Smooth muscle cell of the umbilical artery (primary cell): ENCODE measurements at places on chromosomes 7 and 10. TPM values are rescaled to one million over a fixed set of nuclear protein-coding genes. Genes with fewer than 3 reads are reported as not detected.

Gene COL28A1
- total RNA-seq: 0.32 TPM in 1 of 2 replicates, not detected in the other

Gene GIMAP6
- total RNA-seq: 0.05 and 0.30 TPM in 2 replicates

Gene CYP2C8
- total RNA-seq: not detected in 2 replicates

Gene POLL
- total RNA-seq: 10.1 and 10.7 TPM in 2 replicates

Gene PTN
- total RNA-seq: 4.4 and 7.7 TPM in 2 replicates

Gene PCLO
- 0.59 and 3.0 TPM in 2 replicates for total RNA-seq

Gene ENKUR
- total RNA-seq: 0.18 TPM in 1 of 2 replicates, not detected in the other

Gene STK17A
- total RNA-seq: 40.7 and 71.3 TPM in 2 replicates

Gene SLC29A3
- total RNA-seq: 0.89 and 1.2 TPM in 2 replicates

Gene TEX36
- total RNA-seq: not detected in 2 replicates

Gene SH2D4B
- under 0.01 TPM in 1 of 2 replicates, not detected in the other for total RNA-seq

Gene TCAF2
- 1.8 and 2.4 TPM in 2 replicates for total RNA-seq

Gene MARVELD1
- 33.9 and 49.9 TPM in 2 replicates for total RNA-seq

Gene FAM24B
- total RNA-seq: 2.1 and 4.6 TPM in 2 replicates

Gene TMEM254
- total RNA-seq: 6.6 and 8.3 TPM in 2 replicates

Gene CYP3A7
- total RNA-seq: 0.30 and 1.1 TPM in 2 replicates

Gene SORCS1
- under 0.01 TPM in 1 of 2 replicates, not detected in the other for total RNA-seq

Gene UBE2D1
- total RNA-seq: 12.8 and 16.4 TPM in 2 replicates

Gene PARD3
- total RNA-seq: 38.9 and 68.8 TPM in 2 replicates

Gene CFAP70
- 0.97 and 1.5 TPM in 2 replicates for total RNA-seq

Gene HIBADH
- total RNA-seq: 54.7 and 55.5 TPM in 2 replicates

Gene NEBL
- under 0.01 and 0.09 TPM in 2 replicates for total RNA-seq

Gene FZD1
- 7.7 and 8.3 TPM in 2 replicates for total RNA-seq

Gene CHN2
- 0.28 and 1.5 TPM in 2 replicates for total RNA-seq

Gene JAKMIP3
- 0.30 and 0.32 TPM in 2 replicates for total RNA-seq
